ENCODE measurements at places on chromosomes 6 and 20.
A peak's percentile ranks its signal among the peaks of the same experiment; 100 is the strongest.

GRCh38 chr6:105818505-105818904, 267.6 kb upstream of the PRDM1 start:
- DNase-seq = no peak

DNA sequence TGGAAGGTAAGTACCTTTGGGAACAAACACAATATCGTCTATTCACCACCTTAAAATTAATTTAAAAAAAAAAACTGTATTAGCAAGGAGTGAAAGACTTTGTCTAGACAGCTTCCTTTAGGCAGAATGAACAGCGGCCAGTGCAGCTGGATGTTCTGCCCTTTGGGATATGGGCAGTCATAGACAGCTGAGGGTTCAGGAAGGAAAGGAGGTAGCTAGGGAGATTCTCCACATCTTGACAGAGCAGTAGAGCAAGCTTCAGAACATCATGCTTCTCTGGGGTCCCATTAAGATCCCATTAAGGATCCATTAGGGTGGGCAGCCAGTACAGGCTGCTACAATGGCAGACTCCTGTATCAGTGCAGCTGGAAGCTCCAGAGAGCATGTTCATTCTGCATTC, 46.5 kb upstream of the PLCB4 start:
- no peak for DNase-seq

GRCh38 chr6:35737413-35738211, 780 bp downstream of the ARMC12 start:
- DNase-seq = peak; percentile 71

- DNase-seq = peak; percentile 67
Observed at GRCh38 chr6:166786704-166787293, 159.7 kb upstream of the RPS6KA2 start.

DNA sequence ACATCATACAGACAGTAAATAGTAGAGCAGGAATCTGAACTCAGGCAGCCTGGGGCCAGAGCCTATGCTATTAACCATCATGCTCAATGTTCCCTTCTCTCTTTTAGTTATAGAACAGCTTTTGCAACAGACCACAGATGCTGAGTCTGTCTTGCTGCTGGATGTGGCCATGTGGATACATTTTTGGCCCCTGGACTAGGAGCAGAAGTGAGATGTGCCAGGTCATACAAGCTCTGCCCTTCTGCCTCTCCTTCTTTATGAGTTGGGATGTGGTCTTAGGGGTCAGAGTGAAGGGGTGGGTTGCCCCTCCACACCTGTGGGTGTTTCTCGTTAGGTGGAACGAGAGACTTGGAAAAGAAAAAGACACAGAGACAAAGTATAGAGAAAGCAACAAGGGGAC, 14.6 kb upstream of the AARS2 start:
- no peak for DNase-seq

DNA sequence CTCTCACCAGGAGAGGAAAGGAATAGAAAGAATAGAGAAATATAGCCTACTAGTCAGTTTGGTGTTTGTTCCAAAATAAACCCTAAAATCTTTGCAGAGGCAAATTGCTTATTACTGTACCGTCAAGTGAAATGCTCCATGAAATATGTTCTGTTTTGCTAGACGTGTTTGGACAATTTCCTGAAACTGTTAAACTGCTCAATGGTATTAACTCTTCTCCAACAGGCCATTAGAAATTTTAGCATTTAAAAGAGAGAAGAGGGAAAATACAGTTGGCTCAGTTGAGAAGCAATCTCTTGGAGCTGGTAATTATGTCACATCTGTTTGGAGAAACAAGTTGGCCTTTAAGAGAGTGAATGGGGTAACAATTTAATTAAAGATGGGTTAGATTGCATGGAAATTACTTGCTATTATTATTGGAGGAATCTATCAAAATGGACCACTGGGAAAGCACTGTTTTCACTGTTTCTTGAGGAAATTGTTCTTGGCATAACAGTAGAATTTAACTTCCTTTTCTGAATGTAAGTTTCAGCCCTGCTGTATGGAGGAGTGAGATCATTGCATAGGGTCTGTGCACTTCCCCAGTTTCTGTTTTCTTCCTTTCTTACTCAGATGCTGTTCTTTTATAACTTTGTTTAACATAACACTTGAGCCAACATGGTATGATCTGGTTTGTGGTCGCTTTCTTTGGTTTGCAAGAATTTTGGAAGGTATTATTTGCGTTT, 373.6 kb downstream of the PLCB1 start:
- no peak for DNase-seq

- no peak for DNase-seq
Observed at GRCh38 chr6:17589406-17590096, 10.6 kb upstream of the FAM8A1 start.

GRCh38 chr6:2396846-2397630, 151.6 kb upstream of the GMDS start:
- no peak for DNase-seq

- no peak for DNase-seq
Observed at GRCh38 chr6:129677620-129678325, 32.2 kb downstream of the ARHGAP18 start.

DNA sequence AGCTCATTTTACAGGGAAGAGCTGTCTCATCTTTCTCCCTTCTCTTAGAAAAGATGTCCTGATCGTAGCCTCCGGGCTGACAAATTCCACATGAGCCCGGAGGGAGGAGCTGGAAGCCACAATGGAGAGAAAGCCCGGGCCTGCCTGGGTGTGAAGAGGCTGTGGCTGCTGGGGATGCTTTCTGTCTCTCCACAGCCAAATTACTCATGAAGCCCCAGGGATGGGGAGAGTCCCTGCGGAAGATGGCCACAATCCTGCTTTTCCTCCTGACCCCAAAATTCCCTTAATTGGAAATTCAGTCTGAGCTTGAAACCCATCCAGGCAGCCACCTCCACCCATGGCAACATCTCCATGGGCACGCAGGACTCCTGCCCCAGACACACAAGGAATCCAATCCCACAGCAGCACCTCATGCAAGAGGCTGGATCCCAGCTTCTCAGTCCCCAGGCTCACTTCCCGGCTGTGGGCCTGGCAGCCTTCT, 32.4 kb downstream of the JPH2 start:
- no peak for DNase-seq

All from NCI-H1436 (cell line).